ENCODE measurements at places on chromosomes 2 and 18.

DNA sequence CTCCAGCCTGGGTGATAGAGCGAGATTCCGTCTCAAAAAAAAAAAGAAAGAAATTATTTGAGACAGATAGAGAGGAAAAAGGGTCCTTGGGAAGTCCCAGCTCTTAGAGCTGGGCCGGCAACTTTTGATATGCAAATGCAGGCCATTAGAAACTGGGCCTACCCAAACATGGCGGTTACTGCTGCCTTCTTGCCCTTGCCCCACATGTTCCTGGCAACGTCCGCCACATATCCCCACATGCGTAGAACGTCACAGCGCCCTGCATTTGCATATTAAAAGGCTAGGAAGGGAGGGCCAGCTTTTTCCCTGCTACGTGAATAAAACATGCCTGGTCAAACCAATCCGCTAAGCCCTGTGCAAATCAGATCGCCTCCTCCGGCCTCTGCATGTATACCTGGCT lies 40.7 kb upstream of the LBH start:
- DNase-seq, result no peak

GRCh38 chr2:54206596-54206995 lies 49.4 kb downstream of the TSPYL6 start:
- peak; percentile 75 for DNase-seq

GRCh38 chr2:105184420-105184819 lies 57.1 kb upstream of the GPR45 start:
- no peak for DNase-seq

- no peak for DNase-seq
Measured at GRCh38 chr18:45111502-45111848, 430.8 kb downstream of the SETBP1 start.

GRCh38 chr18:5527603-5528002 lies 16.2 kb downstream of the EPB41L3 start:
- DNase-seq, result peak; percentile 69

DNA sequence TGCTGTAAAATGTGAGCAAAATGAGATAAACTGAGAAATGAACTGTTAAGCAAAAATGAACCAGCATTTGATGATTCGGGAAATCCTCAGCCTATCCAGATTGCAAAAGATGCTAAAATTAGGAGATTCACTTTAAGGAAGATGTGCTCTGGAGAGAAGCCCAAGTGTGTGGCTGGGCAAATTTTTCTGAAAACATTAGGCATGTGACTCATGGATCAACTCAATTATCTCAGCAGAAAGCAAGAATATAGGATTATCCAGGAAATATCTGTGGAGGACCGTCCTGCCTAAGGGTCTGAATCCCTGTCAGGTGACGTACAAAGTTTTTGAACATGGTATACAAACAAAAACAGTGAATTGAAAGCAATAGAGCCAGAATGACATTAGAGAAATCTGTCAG lies 1268.3 kb upstream of the TMEFF2 start:
- no peak for DNase-seq

DNA sequence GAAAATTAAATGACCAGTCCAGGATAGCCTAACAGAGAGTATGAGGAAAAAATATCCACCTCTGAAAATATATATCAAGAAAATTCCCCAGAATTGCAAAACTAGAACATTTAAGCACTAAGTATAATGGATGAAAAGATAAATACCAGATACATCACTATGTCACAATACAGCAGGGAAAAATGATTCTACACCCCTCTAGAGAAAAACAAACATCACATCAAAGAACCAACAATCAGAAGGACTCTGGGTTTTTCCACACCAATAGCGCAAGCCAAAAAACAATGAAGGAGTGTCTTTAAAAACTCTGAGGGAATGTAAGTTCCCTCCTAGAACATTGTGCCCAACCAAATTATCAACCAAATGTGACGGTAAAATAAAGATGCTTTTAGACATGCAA lies 13.7 kb downstream of the BUB1 start:
- no peak for DNase-seq
